Caudate nucleus (tissue), 63 donors: ENCODE measurements at places on chromosomes 12 and 14.

DNA sequence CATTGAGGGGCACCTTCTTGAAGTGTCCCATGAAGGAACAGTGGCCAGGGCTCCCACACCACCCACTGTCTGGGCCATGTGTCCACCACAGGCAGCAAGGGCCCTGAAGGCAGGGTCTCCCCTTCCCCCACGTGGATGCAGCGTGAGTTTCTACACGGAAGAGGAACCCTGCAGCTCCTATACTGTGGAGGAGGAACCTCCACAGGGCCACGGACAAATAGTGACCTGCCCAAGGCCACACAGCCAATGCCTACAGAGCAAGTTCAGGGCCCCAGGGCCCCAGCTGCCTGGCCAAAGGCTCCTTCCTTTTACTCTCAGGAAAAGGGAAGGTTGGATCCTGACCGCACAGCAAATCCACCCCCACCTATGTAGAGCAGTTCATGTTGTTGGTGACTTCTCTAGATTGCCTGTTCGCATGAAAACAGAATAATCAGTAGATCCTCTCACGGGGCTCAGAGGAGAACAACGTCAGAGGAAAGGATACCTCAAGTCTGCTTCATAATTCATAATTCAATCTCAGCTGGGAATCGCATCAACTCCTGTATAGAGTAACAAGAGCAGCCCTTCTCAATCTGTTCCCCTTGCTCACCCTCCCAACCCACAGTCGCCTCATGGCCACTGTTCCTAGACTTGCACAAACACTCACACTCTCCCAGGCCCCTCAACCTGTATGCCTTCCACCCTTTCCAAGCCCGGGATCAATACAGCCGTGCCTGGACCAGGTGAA is 11.1 kb upstream of the KRT73 start:
- DNase-seq = no peak

- DNase-seq = no peak
These were observed 42.7 kb upstream of the DCN start for GRCh38 chr12:91225316-91225715.

DNA sequence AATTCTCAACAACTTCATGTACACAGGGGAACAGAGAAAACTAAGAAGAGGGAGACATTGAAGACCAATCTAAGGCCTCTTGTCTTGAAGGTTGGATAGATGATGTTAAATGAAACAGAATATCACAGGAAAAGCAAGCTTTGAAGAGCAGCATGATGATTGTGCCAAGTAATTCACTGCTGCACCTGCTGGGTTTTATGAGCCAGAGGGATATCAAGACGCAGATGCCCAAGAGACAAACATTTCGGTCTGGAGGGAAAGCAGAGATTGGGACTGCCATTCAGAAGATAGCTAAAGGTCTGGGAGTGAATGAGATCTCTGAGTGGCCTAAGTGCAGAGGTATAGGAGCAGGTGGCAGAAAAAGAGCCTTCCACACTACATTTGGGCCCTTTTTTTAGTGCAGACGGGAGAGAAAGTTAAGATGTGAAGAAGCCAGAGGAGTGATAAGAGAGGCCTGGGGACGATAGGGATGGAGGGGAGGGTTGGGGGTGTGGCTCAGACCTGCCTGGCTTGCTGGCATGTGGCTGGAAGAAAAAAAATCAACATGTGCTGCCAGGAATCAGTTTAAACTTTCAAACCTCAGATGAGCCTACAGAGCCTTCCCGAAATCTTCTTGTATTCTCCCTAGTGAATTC is 200.6 kb downstream of the AEBP2 start:
- DNase-seq = no peak

GRCh38 chr14:22466491-22466890 is 122.5 kb downstream of the DAD1 start:
- no peak for DNase-seq

DNA sequence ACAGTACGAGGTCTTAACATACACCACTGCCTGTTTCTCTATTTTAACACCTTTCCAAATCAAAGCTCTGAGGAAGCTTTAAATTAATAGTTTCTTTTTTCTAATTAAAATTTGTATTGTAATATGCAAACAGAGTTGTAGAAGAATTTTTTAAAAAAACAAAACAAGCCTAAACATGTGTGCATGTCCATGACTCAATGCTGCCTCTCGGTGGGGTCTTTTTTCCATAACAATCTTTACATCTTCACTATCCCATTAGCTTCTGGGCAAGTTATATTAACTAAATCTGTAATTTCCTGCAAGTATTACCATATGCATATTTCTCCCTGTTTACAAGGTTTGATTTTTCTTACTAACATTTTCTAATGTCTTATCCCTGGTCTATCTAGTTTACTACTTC is 143.9 kb upstream of the NAV3 start:
- no peak for DNase-seq

- no peak for DNase-seq
These were observed 119.1 kb downstream of the CACNA1C start for GRCh38 chr12:2171672-2172426.

DNA sequence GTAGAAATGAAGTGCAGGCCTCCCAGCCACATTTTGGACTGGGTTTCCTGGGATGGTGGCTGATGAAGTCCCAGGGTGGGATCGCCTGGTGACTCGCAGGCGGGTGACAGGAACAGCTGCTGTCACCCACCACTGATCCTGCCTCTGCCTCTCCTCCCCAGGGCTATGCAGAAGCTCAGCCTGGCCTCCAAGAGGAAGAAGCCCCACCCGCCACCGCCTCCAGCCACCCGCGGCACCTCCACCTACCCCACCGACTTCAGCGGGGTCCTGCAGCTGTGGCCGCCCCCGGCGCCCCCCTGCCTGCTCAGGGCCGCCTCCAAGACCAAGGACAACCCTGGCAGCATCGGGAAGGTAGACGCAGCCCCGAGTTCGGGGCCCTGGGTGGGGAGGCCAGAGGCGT is 28.3 kb downstream of the KIF26A start:
- DNase-seq = no peak

DNA sequence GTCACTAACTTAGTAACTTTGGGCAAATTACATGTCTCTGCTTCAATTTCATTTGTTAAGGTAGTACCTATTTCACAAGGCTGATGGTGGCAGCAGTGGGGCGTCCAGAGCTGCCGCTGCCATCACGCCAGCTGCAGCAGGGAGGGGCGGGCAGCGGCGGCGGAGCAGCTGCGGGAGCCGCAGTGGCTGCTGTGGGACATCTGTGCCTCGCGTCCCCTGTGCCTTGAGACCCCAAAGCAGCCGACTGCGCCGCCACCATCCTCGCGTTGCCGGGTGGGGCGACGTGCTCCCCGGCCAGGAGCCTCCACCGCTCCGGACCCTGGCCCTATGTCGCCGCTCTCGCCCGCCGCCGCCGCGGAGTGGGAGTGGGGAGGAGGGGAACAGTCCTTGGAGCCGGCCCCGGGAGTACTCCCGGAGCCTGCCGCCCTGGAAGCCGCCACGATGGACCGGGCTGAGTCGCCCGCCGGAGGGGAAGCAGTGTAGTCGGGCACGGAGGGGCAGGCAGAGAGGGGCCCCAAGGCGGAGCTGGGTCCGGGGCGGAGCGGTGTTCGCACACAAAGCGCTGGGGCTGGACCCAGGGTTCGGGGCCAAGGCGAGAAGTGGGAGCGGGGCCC is 51.4 kb downstream of the A2M start:
- peak; percentile 61 for DNase-seq

- no peak for DNase-seq
These were observed 2.7 kb upstream of the TC2N start for GRCh38 chr14:91870001-91870400.

DNA sequence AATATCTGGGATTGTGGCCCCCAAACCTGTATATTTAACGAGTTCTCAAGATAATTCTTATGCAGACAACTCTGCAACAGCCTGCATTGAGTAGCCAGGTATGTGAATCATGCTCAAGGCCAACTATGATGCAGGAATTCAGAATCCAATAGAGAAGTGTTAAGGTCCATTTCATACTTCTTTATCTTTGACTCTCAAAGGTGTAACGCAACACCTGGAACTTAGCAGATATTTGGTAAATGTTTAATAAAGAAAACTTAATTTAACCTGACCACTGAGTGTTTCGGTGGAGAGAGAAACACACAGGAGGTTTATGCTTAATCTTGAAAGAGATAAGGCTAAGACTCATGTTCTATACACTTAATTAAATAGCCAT is 156.5 kb upstream of the PLEKHG7 start:
- DNase-seq = no peak
